HuH-7 (cell line): ENCODE measurements at places on chromosomes 11 and 22.

DNA sequence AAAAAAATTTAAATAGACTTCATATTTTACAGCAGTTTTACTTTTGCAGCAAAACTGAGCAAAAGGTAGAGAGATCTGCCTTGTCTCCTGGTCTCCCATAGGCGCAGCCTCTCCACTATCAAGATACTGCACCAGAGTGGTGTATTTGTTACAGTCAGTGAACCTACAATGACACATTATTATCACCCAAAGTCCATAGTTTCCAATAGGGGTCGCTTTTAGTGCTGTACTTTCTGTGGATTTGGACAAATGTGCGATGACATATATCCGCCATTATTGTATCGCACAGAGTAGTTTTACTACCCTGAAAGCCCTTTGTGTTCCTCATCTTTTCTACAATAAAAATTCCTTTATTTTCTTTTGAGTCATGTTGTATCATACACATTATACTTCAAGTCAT lies 153.2 kb upstream of the CCDC179 start:
- DNase-seq, result no peak

DNA sequence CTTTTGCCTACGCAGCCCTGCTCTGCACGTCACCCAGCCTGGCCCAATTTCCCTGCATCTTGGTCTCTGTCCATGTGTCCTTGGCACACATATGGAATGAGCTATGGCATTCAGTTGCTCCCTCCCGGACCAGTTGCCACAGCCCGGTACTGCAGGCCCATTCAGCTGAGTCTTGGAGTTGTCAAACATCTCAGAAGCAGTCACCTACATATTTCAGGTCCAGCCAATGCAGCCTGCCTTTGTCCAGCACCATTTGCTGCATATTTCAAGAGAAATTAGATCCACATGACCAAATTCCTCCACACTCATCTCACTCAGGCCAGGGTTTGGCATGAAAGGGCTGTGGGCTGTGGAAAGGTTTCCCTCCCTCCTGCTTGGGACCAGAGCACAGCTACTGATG lies 76.8 kb downstream of the MN1 start:
- no peak for DNase-seq

GRCh38 chr11:118215262-118215661 lies 9.5 kb downstream of the JAML start:
- no peak for DNase-seq

- no peak for DNase-seq
These were observed 226.9 kb upstream of the B3GAT1 start for GRCh38 chr11:134638796-134639430.

DNA sequence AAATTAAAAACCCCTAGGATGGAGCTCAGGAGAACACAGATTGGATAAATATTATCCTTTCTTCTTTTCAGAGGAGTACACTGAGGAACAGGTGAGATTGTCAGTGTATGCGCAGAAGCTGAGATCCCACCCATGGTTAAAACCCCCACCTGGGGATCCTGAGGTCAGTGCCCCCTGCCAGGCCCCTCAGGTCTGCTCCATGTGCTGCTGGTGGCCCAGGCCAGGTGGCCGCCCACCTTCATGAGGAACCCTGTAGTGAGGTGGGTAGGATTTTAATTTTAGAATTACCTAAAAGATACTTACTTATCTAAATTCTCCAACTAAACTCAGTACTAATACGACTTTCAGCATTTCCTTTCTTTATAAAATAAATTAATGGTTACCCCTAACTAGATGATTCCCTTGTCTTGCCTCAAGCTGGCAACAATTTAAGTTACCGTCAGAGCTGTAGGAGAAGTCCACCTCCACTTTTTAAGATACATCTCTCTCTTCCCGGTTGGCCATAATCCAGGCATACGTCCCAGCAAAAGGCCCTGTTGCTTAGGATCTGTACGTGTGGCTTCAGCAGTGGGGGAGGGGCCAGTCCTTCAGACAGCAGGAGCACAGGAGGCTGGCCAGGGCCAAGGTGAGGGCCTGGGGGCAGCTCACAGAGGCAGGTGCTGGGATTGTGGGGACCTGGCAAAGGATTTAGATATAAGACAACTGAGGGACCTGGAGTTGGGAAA lies 61.5 kb upstream of the PITPNB start:
- no peak for DNase-seq

DNA sequence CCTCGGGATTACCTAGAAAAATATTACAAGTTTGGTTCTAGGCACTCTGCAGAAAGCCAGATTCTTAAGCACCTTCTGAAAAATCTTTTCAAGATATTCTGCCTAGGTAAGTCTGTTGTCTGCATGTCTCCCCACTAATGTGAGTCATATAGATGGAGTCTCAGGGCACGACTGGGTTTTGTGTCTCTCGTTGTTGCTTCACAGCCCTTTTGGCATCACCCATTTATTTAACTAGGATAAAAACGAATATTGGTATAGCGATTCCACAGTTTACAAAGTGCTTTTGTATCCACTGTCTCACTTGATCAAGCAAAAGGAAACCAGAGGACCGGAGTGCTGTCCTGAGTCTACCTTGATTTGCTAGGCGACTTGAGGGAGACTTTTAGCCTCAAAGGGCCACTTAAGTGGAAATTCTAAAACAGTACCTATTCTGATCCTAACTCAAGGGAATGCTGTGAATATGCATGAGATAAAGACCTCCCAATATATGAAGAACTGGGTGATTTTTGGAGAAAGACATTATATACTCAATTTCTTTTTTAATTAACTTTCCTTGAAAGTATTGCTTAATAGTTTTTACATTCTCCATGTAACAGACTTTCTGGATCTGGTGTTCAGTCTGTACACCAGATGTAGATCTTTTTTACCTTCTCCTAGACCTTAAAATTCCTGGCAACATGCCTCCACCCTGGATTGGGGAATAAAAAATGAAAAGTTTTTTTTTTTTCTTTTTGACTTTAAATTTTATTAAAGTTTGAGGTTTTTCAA lies 590 bp downstream of the NNMT start:
- DNase-seq, result no peak

GRCh38 chr11:69695581-69695980 lies 8.2 kb downstream of the FGF19 start:
- DNase-seq, result no peak

DNA sequence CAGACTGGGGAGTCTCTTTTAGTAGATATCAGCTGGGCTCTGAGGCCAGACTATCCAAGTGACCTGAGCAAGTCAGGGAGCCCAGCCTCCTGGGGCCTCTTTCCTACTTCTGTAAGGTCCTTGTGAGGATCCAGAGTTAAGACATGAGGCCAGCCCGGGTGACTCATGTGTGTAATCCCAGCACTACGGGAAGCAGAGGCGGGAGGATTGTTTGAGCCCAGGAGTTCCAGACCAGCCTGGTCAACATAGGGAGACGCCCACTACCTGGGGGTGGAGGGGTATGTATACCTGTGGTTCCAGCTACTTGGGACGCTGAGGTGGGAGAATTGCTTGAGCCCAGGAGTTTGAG lies 36.9 kb upstream of the POLA2 start:
- no peak for DNase-seq

GRCh38 chr11:37409124-37409523 lies 811.1 kb upstream of the RAG2 start:
- DNase-seq, result no peak

- DNase-seq, result no peak
These were observed 37.0 kb upstream of the HEPHL1 start for GRCh38 chr11:93984196-93984567.

DNA sequence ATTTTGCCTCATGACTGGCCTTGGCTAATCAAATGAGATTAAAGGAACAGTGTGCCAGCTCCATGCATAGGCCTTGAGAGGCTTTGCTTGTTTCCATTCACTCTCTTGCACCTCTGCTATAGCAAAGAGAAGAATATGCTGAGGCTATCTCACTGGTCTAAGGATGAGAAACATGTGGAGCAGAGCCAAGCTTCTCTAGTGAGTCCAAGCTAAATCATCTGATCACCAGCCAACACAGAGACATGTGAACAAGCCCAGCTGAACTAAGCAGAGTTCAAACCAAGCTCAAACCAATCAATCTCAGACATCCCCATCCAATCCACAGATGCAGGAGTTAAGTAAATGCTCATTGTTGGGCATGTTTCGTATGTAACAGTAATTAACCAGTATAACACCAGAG lies 69.4 kb upstream of the API5 start:
- no peak for DNase-seq

- no peak for DNase-seq
These were observed 12.5 kb upstream of the CCDC117 start for GRCh38 chr22:28759861-28760560.

DNA sequence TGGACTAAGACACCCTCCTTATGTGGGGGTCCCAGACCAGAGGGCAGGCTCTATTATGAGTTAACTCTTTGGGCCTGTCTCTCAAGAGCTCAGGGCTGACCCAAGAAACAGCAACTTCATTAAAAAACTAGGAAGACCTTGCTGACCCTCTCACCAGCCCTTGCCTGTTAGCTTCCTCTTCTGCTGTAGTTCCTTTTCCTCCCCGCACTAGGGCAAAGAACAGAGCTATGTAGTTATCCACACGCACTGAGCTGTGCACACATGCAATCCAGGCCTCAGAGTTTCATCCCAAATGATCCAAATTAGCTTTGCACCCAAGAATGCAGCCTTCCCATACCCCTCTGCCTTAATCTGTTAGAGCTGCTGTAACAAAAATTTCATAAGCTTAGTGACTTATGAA lies 539.6 kb upstream of the CADM1 start:
- no peak for DNase-seq

DNA sequence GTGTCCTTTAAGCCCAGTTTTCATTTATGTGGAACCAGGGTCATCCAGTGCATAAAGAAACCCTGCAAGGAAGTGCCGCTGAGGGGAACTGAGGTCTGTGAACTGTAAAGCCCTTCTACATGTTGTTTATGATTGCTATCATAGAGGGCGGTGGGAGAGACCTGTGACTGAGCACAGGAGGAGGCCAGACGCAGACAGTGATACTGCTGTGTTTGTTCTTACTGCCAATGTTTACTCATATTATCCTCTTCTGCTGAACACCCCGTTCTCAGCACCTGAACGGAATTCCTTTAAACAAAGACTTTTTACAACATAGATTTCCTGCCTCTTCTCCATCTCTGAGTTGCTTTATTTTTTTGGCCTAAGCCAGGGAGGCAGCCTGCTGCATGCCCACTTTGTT lies 967 bp upstream of the GALNT18 start:
- no peak for DNase-seq

- no peak for DNase-seq
These were observed 58.4 kb upstream of the NUP50 start for GRCh38 chr22:45105281-45105702.

DNA sequence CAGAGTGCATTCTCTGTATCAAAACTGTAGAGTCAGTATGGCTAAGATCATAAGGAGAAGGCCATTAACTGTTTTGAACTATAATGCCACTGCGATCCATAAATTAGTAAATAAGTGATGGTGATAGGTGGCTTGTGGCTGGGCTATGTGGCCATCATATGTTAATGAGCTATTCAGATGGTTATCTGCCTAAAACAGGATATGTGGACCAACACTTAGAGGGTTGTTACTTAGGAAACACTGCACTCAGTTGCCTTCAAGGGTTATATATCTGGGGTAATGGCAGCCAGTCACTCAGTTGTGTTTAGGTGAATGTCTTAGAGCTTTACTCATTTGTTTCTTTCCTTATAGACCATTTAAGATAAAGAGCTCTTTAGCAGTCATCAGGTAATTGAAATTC lies 66.0 kb downstream of the PPP2R1B start:
- DNase-seq, result no peak

DNA sequence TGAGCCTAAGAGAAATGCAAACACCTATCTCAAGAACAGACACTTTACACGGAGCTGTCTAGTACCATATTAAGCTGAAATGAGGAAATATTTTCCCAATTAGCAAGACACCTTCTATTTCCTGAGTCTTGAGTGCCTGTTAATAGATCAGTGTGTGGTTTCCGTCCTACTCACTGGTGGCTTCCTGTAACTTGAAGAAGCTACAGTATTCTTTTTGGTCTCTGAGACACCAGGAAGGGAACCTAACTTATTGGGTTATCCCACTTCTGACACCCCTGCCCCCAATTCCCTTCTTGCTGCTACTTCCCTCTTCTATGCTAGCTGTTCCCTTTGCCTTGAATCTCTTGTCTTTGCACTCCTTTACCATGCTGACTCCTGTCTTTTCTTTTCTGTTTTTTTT lies 92.7 kb downstream of the FDX1 start:
- DNase-seq, result no peak

GRCh38 chr11:223026-223789 lies 12.9 kb downstream of the SIRT3 start:
- DNase-seq, result no peak

DNA sequence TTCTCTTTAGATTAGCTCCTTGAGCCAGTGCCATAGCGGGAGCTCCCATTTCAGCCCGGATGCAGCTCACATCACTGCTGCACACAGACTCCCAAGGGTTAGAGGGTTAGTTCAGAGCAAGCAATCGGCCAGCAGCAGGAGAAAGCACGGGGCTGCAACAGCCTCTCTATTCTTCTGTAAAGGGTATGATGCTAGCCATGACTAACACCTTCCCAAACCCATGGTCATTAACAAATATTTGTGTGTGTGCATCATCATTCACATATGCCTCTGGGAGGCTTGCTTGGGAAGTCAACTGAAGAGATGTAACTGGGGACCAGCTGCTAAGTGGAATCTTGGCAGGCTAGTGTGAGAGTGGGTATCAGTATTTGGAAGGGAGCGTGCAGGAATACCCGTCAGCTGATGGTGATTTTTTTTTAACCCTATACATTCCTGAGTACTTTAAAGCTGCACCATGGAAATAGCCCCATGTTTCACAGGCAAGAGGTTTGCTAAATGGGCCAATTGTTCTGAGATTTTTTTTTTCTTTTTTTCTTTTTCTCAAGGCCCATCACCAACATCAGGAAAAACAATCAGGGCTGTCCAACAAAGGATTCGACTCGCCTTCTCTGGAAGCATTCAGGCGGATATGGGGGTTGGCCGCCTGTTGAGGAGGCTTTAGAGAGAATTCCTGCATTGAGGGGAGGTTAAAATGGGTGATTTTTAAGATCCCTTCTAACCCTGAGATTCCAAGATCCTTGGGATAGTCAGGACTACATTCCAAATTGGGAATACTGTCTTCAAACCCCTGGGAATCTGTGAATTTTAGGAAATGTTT lies 33.2 kb upstream of the CCDC89 start:
- no peak for DNase-seq

GRCh38 chr11:133198438-133198837 lies 333.9 kb downstream of the OPCML start:
- no peak for DNase-seq

DNA sequence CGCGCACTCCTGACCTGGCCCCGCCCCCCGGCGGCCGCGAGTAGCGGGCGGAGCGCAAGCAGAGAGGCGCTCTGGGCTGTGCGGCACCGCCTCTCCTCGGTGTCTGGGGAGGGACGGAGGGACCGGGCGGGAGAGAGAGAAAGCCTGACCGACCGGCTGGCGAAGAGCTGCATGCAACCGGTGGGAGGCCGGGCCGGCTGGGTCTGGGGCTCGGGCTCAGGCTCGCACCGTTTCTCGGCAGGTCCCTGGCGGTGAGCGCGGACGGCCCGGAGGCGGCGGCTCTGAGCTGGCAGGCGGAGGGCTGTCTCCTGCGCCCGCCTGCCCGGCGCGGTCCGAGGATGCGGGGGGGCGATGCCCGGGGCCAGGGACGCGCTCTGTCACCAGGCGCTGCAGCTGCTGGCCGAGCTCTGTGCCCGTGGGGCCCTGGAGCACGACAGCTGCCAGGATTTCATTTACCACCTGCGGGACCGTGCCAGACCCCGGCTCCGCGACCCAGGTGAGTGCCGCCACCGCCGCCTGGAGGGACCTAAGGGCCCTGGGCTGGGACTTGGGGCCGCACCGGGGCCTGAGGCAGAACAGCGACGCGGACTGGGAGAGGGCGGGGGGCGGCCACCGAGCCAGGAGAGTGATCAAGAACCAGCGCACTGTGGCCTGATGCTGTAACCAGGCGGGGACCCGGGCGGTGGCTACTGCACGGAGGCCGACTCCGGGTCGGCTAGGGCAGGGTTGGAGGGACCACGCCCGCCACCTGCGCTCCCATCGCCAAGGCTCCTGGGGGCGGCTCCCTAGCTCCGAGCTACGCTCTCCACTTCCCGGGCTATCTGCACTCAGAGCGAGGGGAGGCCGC lies at the start of gene SYT9:
TSS of gene SYT9 (plus strand) at position 69 of the 847 bp plus-strand sequence. CDS start at position 352, 283 bp downstream.
- DNase-seq, result no peak
